ENCODE measurements at places on chromosomes 1 and 21.

DNA sequence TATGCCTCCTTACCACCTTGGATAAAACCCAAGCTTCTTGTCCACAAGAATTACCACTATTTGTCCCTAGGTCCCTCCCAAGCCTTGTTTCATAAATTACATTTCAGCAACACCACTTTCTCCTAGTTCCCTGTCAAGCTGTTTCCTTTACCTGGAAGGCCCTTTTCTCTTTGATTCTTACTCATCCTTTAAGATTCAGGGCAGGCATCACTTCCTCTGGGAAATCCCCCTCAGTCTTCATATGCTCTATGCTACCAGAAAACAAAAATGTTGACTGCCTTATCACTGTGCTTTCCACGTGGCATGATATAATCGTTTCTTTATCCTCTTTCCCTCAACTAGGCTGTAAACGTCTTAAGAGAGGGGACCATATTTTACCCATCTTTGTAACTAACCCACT is 102.7 kb downstream of the LYST start:
- DNase-seq = no peak

GRCh38 chr1:199290186-199290585 is 651.3 kb downstream of the PTPRC start:
- DNase-seq = no peak

GRCh38 chr1:223710179-223711133 is 1.9 kb upstream of the CAPN2 start:
- DNase-seq = no peak

GRCh38 chr21:45257673-45258341 is 29.9 kb downstream of the POFUT2 start:
- DNase-seq = no peak

DNA sequence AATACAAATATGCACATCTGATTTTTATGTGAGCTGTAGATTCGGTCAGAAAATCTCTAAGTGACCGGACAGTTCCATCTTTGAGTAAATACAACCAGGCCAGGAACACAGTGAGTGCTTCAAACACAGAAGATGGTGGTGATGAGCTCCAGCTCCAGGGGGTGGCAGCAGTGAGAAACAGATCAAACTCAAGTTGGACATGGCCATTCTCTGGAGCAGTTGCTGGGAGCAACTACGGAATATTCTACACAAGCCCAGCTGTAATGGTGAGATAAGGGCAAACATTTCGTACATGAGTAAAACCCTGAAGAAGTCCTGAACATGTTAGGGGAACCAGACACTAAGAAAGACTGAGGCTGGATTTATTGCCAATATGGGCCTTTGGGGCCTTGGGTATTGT is 100.7 kb downstream of the BARHL2 start:
- DNase-seq = no peak

- no peak for DNase-seq
These were observed 69.1 kb downstream of the LAMC1 start for GRCh38 chr1:183092350-183092749.

GRCh38 chr1:230029244-230029941 is 37.6 kb upstream of the GALNT2 start:
- DNase-seq = no peak

- DNase-seq = no peak
These were observed 13.5 kb upstream of the ADAMTSL4 start for GRCh38 chr1:150535511-150536287.

GRCh38 chr1:172467446-172467845 is 23.6 kb upstream of the PIGC start:
- DNase-seq = no peak

DNA sequence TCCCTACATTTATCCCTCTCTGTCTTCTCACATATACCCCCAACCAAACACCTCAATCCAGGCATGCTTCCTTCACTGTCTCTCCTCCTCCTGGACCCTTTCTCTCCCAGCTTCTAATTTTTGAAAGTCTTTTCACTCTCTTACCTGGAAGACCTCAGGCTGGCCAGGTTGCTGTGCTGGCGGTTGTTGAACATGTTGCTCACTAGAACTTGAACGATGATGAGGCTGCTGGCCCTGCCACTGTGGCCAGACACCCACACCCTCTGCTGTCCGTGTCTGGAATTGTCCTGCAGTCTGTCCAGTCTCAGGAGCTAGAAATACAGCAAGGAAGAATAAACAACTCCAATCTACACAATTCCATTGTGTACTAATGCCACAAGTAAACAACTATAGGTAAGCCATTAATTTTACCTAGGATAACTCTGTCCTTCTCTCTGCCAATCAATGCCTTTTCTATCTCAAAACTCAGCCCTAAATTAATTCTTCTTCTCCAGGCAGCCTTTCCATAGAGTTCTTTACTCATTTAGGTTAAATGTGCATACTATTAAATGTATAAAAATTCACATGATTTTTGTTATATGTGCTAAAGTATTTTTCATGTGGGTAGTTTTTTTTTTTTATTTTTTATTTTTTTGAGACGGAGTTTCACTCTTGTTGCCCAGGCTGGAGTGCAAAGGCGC is 5.1 kb upstream of the CTSK start:
- no peak for DNase-seq
